AML-193 (cell line): ENCODE measurements at places on chromosomes 6 and 20.

DNA sequence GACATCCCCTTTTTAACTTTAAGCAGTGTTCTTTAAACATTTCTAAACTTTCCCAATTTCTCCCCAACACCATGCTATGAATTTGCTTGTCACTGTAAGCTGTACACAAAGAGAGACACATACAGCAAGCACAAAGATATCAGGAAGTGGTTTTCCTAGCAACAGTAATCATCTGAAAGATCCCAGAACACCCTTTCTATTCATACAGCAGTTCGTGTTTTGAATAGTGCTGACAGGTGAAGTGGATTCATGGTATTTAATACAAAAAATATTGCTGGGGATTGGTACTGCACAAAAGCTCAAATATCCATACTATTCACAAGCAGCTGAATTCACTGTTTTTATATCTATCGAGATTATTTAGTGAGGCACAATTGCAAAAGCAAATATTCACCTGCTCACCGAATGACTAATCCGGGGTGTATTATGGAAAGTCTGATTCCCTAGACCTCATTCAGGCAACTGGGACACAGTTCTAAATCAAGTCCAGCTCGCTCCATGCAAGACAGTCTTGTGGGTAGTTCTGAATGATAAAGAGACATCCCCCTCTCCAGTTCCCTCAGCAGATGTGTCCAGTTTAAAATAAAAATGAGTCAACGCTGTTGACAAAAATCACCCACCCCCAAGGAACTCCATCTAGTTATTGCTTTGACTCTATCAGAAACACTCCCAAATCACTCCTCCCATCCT lies 107.1 kb upstream of the TSHZ2 start:
- no peak for DNase-seq

DNA sequence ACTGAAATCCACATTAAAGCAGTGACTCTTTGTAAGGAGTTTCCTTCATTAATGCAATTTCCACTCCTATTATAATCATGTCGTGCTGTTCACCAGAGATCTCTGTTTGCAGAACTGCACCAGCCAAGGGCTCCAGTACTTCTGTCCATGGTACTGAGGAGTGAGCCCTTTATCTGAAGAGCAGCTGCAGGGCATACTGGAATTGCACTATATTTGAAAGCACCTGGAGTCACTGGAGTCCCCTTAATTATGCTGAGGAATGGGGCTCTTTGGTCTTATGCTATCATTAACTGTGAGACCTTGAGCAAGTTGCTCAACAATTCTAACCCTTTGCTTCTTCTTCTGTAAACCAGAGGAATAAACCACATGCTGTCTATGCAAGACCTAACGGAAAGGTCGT lies 61.7 kb upstream of the NUP153 start:
- DNase-seq, result no peak

DNA sequence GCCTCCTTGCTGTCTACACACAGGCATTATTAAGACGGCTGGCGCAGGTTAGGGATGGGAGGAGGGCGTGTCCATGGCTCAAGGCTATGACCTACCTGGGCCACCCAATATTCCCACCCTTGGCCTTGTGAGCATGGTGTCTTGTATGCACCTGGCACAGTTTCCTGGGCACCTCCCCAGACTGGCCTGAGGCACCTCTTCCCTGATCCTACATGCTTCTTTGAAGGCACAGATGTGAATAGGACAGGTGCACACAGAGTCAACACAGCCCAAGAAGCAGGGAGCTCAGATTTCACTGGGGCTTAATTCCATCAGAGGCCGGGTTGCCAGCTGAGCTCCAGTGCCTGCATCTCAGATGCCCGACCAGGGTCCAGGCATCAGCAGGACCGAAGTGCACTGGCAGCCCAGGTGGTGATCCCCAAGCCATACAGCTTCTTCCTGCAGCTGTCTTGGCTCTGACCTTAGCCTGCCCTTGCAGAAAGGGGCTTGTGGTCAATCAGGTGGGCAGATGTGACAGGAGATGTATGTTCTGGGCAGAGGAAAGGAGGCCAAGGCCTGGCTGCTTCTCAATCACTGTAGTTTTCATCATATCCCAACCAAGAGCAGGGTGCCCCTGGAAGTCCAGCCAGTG lies 287.7 kb downstream of the CLIC5 start:
- no peak for DNase-seq

DNA sequence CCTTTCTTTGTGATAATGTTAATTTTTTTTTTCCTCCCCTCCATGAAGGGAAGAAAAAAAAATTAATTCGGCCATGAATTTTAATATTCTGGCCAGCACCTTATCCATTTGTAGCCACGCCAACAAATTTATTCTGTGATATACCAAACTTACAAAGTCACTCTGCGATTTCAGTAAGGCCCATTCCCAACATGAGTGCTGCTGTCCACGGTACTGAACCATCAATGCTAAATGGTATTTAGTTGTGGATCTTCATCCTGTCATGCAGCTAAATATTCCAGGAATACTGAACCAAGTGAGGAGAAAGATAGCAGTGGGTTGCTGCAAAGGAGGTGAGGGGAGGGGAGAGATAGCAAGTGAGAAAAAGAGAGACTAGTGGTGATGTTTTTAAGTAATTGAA lies 19.5 kb upstream of the RSPH4A start:
- DNase-seq, result no peak

GRCh38 chr6:43910149-43910637 lies 140.2 kb downstream of the VEGFA start:
- DNase-seq, result no peak

DNA sequence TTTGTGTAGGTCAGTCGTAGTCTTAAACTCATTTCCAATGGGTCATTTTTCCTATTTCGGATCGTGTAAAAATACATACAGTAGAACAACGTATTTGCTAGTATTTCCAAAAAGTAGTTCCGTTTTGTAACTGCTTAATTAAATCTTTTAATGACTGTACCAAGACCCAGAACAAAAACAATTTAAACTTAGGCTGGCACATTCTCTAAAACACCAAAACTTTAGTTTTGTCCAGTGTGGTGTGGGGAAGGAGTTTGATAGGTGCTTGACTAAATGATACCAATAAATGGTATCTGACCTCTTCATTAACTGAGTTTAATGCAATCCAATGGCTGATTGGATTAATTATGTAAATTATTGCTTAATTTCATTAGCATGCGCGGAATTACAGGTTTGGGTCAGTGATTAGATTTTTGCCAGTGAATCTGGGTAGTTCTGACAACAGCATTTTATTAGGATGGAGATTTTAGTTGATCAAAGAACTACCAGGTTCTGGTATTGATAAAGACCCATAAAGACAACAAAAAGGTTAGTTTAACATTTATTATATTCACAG lies 20.8 kb downstream of the OR2B2 start:
- DNase-seq, result peak; percentile 47

DNA sequence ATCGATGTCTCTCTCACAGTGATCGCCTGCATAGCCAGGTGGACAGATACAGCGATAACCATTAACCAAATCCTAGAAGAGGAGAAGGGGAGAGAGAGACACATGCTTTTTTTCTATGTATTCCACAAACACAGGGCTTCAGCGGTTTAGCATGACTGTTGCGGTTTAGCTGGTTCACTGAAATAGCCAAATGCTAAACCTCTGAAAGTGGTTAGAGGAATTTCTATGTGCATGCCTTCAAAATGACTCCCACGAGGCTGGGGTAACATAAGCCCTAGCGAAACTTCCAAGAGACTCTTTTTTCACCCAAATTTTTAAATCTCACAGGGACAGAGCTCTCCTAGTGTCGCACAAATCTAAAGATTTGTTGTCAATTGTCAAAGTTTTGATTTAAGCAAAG lies 25.1 kb downstream of the JAG1 start:
- no peak for DNase-seq
